ENCODE measurements at places on chromosomes 12 and 14.

GRCh38 chr14:42070031-42070430, 463.4 kb downstream of the LRFN5 start:
- no peak for DNase-seq

DNA sequence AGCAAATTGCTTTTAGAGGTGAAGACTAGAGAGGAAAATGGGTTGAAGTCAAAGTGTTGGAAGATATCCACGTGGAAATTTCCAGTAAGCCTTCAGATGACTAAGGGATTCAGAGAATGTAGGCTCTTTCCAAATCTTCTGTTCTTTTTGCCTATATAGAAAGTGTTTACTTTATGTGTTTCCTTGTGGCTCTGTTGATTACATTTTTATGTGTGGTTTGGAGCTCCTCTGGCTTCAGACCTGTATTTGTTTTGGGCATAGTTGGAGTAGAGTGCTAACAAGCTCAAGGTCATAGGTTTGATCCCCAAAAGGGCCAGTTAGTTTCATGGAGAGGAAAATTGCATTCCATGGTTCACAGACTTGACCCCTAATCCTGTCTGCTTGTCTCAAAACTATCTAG, 91.9 kb downstream of the IGF1 start:
- no peak for DNase-seq

DNA sequence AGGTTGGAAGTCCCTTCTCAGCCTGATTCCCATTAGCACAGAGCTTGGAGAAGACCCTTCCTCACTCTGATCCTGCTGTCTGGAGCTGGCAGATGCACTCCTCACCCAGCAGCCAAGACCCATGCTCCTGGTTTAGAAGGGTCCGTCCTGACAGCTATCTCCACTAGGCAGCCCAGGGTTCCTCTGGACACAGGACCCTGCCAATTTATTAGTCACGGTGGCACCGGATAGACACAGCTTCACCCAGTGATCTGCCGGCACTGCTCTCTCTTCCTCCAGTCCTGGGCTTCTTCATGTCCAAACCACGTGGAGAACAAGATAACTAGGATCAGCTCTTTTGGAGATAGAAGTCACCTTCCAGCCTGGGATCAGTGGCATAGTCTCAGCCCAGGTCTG, 26.2 kb upstream of the TCL1B start:
- no peak for DNase-seq

GRCh38 chr14:100122481-100123223, 36.8 kb downstream of the DEGS2 start:
- no peak for DNase-seq

DNA sequence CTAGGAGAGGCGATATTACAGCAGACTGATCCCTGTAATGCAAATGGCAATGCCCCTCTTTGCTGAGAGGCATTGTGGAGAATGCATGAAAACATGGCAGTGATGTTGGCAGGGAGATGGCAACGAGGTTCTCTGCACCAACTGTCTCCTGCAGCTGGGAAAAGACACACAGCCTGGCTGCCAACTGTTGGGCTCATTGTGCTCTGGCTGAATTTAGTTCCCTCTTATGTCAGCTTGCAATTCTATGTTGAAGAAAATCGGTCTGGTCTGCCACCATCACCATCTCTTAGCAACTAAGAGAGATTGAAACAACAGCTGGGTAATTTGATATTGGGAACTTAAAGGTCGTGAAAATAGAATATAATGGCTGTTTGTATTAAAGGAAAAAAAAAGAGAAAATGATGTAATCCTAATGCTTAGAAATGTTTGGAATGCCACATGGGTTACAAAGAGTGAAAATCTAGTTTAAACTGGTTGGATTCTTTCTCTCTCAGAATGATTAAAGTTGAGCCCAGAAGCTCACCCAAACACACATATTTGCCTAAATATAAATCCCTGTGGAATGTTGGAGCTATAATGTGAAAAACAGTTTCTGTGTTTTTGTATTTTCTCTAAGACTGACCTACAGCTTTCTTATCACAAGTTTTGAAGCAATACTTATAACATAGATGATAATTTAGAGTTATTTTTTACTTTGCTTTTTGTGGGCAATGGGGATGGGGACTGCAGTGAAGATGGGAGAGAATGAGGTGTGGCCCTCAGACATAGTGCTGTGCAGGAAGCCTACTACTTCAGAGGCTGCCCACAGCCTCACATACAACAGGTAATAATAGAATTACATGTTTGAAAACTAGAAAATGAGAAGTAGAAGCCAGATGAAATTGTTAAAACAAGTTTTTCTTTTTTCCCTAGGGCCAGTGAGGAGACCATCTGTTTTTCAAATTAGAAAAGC, 143.7 kb downstream of the AKAP6 start:
- peak; percentile 1 for DNase-seq

GRCh38 chr12:54047160-54047963, 6.3 kb upstream of the HOXC4 start:
- no peak for DNase-seq

- DNase-seq = no peak
Measured at GRCh38 chr14:96616161-96616721, 114.1 kb downstream of the PAPOLA start.

DNA sequence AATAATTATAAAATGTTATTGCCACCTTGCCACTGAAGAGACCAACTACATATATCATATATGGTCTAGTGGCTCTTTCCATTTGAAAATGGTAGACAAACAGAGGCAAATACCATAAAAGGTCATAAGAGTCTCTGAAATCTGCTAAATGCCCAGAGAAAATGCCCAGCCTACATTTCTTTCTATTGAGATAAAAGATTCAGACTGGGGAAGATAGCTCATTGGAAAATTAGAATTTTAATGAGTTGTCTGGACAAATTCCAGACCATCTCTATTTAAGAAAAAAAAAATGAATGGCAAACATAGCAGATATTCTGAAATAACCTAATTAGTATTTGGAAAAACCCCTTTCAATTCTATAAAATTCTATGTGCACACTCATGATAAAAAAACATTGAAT, 79.9 kb upstream of the BBS10 start:
- no peak for DNase-seq

GRCh38 chr12:16492240-16492639, 113.7 kb downstream of the LMO3 start:
- DNase-seq = no peak

- DNase-seq = no peak
Measured at GRCh38 chr14:105761842-105762241, 235.5 kb downstream of the TMEM121 start.
